ENCODE measurements at places on chromosomes 13 and 19.

GRCh38 chr19:51830274-51830673 is 35.3 kb downstream of the FPR3 start:
- DNase-seq, result no peak

DNA sequence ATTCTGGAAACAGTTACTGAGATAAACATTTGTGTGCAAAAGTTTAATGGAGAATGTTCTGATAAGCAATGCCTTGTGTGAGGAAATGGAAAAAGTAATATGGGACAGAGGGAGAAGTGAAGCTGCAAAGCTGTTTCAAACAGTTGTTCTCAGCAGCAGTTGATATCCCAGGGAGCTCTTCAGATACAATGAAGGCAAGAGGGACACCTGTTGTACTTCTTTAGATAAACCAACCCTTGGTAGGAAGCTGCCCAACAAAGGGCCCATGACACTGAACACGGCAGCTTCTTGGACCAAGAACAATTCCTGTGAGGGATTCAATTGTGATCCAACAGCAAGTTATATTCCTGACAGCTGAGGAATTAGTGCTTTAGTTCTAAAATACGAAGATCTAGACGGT is 894.3 kb upstream of the PCDH20 start:
- DNase-seq, result no peak

GRCh38 chr19:57210381-57210780 is 19.1 kb downstream of the ZNF264 start:
- DNase-seq, result peak; percentile 31

GRCh38 chr19:32339988-32340874 is 5.2 kb upstream of the ZNF507 start:
- peak; percentile 45 for DNase-seq

GRCh38 chr19:17656970-17657369 is 31.2 kb downstream of the UNC13A start:
- no peak for DNase-seq

DNA sequence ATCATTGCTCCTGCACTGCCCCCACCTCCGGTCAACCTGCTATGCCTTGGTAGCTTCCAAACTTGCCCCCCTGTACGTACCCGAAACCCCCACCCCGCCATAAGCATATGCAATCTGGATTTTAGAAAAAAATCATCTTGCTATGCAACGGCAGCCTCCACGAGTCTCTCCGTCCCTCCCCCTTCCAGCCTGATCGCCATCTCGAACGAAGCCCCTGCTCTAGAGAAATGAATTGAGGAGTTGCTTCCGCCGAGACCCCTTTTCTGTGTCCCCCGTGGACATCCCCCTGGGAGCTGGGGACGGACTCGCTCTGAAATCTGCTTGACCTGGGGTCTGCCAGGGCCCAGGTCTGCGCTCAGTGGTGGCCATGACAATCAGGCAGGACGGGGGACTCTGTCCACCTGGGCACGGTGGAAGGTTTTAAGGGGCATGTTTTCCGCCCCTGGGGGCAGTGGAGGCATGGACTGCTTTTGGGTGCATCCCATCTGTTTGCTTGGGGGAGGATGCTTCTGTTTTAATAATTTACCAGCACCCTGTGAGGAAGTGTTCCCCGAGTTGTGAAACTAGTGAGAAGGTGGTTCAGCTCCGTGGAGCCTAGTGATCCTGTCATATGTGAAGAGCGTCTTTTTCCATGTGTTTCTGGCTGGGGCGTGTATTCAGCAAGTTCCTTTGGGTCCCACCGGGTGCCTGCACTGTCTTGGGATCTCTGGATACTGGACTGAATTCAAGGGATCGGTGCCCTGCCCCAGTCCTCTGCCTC is 1.0 kb downstream of the KDM4B start:
- no peak for DNase-seq

Measured in hippocampal formation (tissue), 2 donors.